Spinal cord (tissue), 10 donors: ENCODE measurements at places on chromosomes 12 and 14. TPM values are rescaled to one million over a fixed set of nuclear protein-coding genes. Genes with fewer than 3 reads are reported as not detected.

Gene FBXO34
- 32.6 TPM for total RNA-seq

Gene KRT2
- total RNA-seq, result not detected

Gene TGM1
- 0.99 TPM for total RNA-seq

Gene LMO3
- total RNA-seq, result 56.1 TPM

Gene OR4E2
- not detected for total RNA-seq

Gene ENDOU
- 0.50 TPM for total RNA-seq

Gene RAPGEF3
- total RNA-seq, result 20.6 TPM

Gene NINJ2
- total RNA-seq, result 6.0 TPM

Gene NTF3
- 6.9 TPM for total RNA-seq

Gene LGALS3
- 42.1 TPM for total RNA-seq

Gene P2RX2
- total RNA-seq, result 0.30 TPM

Gene TOMM20L
- not detected for total RNA-seq

Gene IFNG
- not detected for total RNA-seq

Gene PPP1CC
- 152 TPM for total RNA-seq

Gene METTL3
- total RNA-seq, result 64.9 TPM

Gene BCL11B
- total RNA-seq, result 3.0 TPM

Gene PXMP2
- total RNA-seq, result 27.5 TPM

Gene EIF2B1
- total RNA-seq, result 40.2 TPM

Gene KRT74
- not detected for total RNA-seq

Gene KRT75
- total RNA-seq, result not detected

Gene APOF
- not detected for total RNA-seq

Gene C12orf50
- total RNA-seq, result not detected

Gene GPR132
- 0.69 TPM for total RNA-seq

Gene KLRD1
- total RNA-seq, result 1.4 TPM

Gene B4GALNT3
- 3.4 TPM for total RNA-seq

Gene SLC22A17
- 167 TPM for total RNA-seq

Gene MYO1H
- total RNA-seq, result not detected

Gene PSME2
- 136 TPM for total RNA-seq

Gene GDF3
- total RNA-seq, result not detected

Gene MANSC1
- 5.3 TPM for total RNA-seq

Gene KRT83
- not detected for total RNA-seq

Gene CLEC4A
- total RNA-seq, result 2.9 TPM

Gene FGF23
- not detected for total RNA-seq

Gene PTPRB
- 24.7 TPM for total RNA-seq

Gene TSPAN9
- total RNA-seq, result 28.3 TPM

Gene RFX4
- total RNA-seq, result 25.4 TPM

Gene LRP1-AS
- not detected for total RNA-seq

Gene NRL
- total RNA-seq, result 2.4 TPM

Gene RNF212B
- total RNA-seq, result not detected

Gene OR6C70
- total RNA-seq, result not detected

Gene PLCZ1
- total RNA-seq, result 0.40 TPM

Gene HOXC10
- not detected for total RNA-seq

Gene KRT4
- total RNA-seq, result not detected

Gene KRT78
- total RNA-seq, result 0.11 TPM

Gene TMEM30B
- 11.8 TPM for total RNA-seq

Gene NKX2-1
- total RNA-seq, result 0.39 TPM

Gene KITLG
- 34.3 TPM for total RNA-seq

Gene TUBA1C
- total RNA-seq, result 30.4 TPM

Gene ASCL1
- 7.6 TPM for total RNA-seq

Gene AQP6
- 2.3 TPM for total RNA-seq

Gene OASL
- 0.59 TPM for total RNA-seq
